ENCODE measurements at places on chromosomes 13 and 19.

- no peak for DNase-seq
These were observed 73.4 kb downstream of the RUBCNL start for GRCh38 chr13:46313432-46314257.

DNA sequence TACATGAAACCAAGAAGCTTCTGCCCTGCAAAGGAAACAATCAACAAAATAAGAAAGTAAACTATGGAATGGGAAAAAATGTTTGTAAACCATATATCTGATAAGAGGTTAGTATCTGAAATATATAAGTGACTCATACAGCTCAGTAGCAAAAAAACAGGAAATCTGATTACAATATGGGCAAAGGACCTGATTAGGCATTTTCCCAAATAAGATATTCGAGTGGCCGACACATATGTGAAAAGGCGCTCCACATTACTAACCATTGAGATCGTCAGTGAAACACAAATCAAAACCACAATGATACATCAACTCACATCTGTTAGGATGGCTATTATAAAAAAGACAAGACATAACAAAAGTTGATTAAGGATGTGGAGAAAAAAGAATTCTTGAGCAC lies 2818.6 kb upstream of the PCDH20 start:
- no peak for DNase-seq

GRCh38 chr13:44555207-44555606 lies 20.9 kb downstream of the TSC22D1 start:
- DNase-seq: no peak

DNA sequence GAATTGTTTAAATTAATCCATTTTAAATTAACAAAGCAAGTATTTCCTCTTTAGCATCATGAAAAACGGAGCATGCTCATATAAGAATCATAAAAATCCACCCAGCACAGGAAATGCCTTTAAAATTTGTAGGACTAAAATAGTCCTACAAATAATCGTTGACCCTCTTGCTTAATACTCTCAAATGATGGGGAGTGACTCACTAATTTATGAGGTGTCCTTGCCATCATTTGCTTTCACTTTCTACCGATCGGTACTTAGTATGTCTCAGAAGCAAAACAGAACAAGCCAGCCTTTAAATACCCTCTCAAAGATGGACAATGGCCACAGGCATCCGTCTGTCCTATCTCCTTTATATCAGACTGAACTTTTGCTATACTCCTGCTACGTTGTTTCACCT lies 97.2 kb downstream of the SUCLA2 start:
- DNase-seq: no peak

Data from NCI-H1105 (cell line).